ENCODE measurements at places on chromosomes 1 and 21.

DNA sequence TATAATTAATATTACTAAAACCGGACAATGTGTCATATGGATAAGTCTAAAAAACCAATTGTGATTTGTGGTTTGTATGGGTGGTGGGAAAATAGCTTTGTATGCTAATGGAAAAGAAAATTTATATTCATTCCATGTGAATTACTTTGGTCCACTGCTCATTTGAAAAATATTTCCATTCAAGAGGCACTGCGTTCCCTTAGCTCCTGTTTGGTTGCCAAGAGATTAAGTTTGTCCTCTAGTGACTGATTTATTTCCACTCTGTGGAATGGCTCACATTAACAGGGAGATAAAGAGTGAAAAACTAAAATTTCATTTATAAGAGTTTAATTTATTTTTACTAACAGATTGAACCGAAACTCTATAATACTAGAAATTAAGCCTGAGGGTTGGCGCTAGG is 744.1 kb upstream of the CHRM3 start:
- no peak for DNase-seq

DNA sequence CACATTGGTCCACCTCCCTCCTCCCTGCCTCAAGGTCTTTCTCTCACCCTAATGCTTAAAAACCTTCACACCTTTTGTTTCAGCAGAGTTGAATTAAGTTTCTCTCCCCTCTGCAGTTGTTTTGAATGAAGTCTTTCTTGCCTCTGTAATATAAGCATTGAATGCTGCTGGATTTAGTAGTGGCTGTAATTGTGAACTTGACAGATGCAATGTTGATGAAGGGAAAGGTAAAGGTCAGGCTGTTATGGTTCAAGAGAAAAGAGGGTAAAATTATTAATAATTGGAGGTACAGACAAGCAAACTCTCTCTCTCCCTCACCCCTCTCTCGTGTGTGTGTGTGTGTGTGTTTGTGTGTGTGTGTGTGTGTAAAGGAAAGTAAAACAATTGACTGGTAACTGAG is 509.8 kb downstream of the AMY1C start:
- DNase-seq, result no peak

- DNase-seq, result no peak
Observed at GRCh38 chr21:44984428-44984791, 44.6 kb downstream of the SLX9 start.

DNA sequence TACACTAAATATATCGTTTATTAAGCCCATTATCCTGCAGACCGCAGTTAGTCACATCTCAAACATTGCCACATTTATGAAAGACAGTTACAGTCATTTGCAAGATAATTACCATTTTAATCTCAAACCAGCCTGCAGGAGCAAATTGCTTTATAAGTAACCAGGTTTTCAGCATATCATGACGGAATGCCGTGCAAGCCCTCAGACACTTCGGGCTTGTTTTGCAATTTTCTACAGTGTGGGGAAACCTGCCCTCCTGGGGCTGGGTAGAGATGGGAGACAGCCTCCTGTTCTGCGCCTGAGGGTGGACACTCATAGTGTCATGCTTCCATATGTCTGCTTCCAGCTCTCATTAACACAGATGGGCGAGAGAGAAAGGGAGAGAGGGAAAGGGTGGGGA is 563.9 kb downstream of the NPHP4 start:
- DNase-seq, result no peak

- DNase-seq, result no peak
Observed at GRCh38 chr1:228280961-228281591, 73.2 kb downstream of the OBSCN start.
